Tibial nerve (tissue), 4 donors: ENCODE measurements at places on chromosomes 4 and X. TPM values are rescaled to one million over a fixed set of nuclear protein-coding genes. Genes with fewer than 3 reads are reported as not detected.

DNA sequence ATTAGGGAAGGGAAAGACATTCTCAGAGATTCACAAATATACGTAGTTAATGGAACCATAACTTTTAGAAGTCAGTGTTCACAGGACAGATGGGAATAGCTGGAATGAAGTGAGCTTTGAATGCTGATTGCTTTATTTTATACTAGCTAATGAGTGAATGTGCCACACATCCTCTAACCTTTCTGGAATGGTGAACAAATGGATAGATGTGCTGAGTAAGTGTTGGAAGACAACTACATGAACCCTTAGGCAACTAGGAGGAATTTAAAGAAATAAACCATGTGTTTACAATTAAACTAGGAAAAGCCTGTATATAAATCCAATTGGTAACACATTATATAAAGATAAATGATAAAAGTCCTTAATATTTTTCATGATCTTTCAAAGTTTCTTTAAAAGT, 91.6 kb upstream of the LIMCH1 start:
- no peaks in the 10 kb centered on the region for H3K36me3 ChIP-seq
- H3K4me3 ChIP-seq, result no peak overlapping the region
- no peak for DNase-seq
- no peaks in the 10 kb centered on the region for H3K27me3 ChIP-seq
- no peak overlapping the region for H3K27ac ChIP-seq

GRCh38 chrX:41100200-41100599, 15.0 kb downstream of the USP9X start:
- H3K27me3 ChIP-seq, result no peaks in the 10 kb centered on the region
- H3K27ac ChIP-seq, result no peak overlapping the region
- H3K4me3 ChIP-seq, result no peak overlapping the region
- no peak for DNase-seq

GRCh38 chrX:16839852-16840460, 30.2 kb downstream of the RBBP7 start:
- no peak overlapping the region for H3K27ac ChIP-seq
- no peaks in the 10 kb centered on the region for H3K36me3 ChIP-seq
- DNase-seq, result no peak
- H3K27me3 ChIP-seq, result no peaks in the 10 kb centered on the region
- no peak overlapping the region for H3K4me3 ChIP-seq

DNA sequence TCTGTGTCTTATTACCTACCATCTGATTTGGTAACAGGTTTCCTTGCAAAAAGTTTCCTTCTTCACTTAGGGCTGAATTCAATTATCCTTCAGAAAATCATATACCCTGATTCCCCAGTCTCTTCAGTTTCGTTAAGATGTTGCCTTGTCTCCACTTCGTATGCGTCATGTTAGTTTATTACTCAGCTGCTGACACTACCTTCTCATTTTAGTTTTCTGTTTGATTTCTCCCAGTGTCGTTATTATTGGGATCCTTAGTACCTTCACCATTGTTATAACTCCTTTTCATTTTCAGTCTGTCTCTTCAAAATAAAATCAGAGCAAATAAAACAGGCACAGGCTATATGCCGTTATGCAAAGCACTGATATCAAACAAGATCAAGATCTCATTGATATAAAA, 87.5 kb upstream of the RBPJ start:
- H3K4me1 ChIP-seq, result no peaks in the 10 kb centered on the region
- H3K36me3 ChIP-seq, result no peaks in the 10 kb centered on the region
- H3K27me3 ChIP-seq, result no peaks in the 10 kb centered on the region
- H3K27ac ChIP-seq, result no peak overlapping the region

- peaks cover 20% of the 10 kb centered on the region for H3K27me3 ChIP-seq
- no peaks in the 10 kb centered on the region for H3K36me3 ChIP-seq
- H3K4me1 ChIP-seq, result no peaks in the 10 kb centered on the region
- DNase-seq, result peak; percentile 8
- H3K27ac ChIP-seq, result peak overlapping the region; percentile 78
- H3K4me3 ChIP-seq, result no peak overlapping the region
These were observed 7.3 kb downstream of the PLP1 start for GRCh38 chrX:103783971-103784370.

GRCh38 chr4:138178566-138178965, 63.6 kb downstream of the SLC7A11 start:
- peaks cover 14% of the 10 kb centered on the region for H3K4me1 ChIP-seq
- no peak for DNase-seq
- no peak overlapping the region for H3K4me3 ChIP-seq
- no peak overlapping the region for H3K27ac ChIP-seq
- H3K27me3 ChIP-seq, result no peaks in the 10 kb centered on the region
- no peaks in the 10 kb centered on the region for H3K36me3 ChIP-seq

GRCh38 chrX:72280321-72280845, 3.3 kb upstream of the RPS4X start:
- no peak overlapping the region for H3K4me3 ChIP-seq
- H3K36me3 ChIP-seq, result no peaks in the 10 kb centered on the region
- peaks cover 5% of the 10 kb centered on the region for H3K4me1 ChIP-seq
- no peak overlapping the region for H3K27ac ChIP-seq
- DNase-seq, result no peak

DNA sequence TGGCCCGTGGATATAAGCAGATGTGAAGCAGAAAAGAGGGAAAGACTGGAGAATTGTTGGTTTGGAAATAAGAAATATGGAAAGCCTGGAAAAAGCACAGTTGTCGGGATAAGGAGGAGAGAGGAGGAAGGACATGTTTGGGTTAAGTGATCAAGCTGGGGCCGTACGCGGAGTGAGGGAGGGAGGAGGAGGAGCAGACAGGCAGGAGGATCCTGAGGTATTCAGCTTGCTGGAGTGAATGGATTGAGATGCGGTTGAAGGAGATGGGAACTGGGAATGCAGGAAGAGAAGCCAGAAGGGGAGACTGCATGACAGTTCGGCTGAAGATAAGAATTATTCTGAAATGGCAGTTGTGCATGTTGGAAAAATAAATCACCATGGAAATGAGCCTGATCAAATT, 21.2 kb downstream of the ZFP42 start:
- DNase-seq, result no peak
- no peaks in the 10 kb centered on the region for H3K36me3 ChIP-seq
- H3K4me3 ChIP-seq, result no peak overlapping the region
- no peaks in the 10 kb centered on the region for H3K27me3 ChIP-seq

GRCh38 chrX:13750812-13751211, 16.3 kb downstream of the OFD1 start:
- no peak overlapping the region for H3K4me3 ChIP-seq
- H3K4me1 ChIP-seq, result no peaks in the 10 kb centered on the region
- no peaks in the 10 kb centered on the region for H3K36me3 ChIP-seq
- no peak for DNase-seq
- H3K27ac ChIP-seq, result no peak overlapping the region

- DNase-seq, result no peak
- no peak overlapping the region for H3K4me3 ChIP-seq
- H3K27me3 ChIP-seq, result no peaks in the 10 kb centered on the region
These were observed 24.2 kb downstream of the FNIP2 start for GRCh38 chr4:158793021-158793420.

DNA sequence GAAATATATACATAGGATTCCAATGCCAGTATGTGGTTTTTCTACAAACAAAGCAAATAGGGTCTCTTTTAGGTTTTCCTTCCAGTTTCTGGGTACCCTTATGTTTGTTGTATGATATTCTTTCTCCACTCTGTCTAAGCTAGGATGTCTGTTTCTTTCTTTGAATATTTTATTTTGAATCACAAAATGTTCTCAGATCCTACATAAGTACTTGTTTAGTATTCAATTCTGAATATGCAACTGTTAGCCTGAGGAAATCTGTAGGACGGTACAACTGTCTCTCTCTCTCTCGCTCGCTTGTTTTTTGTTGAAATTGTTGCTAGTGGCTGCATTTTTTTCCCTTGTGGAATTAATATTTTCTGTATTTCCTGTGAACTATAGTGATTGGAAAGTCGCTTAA, 163.2 kb downstream of the CCSER1 start:
- no peaks in the 10 kb centered on the region for H3K36me3 ChIP-seq
- no peaks in the 10 kb centered on the region for H3K27me3 ChIP-seq
- no peak overlapping the region for H3K27ac ChIP-seq
- H3K4me1 ChIP-seq, result no peaks in the 10 kb centered on the region

GRCh38 chr4:947491-947971, 15.3 kb downstream of the TMEM175 start:
- no peak overlapping the region for H3K27ac ChIP-seq
- H3K4me1 ChIP-seq, result no peaks in the 10 kb centered on the region
- no peak overlapping the region for H3K4me3 ChIP-seq
- no peaks in the 10 kb centered on the region for H3K36me3 ChIP-seq
- H3K27me3 ChIP-seq, result no peaks in the 10 kb centered on the region
- no peak for DNase-seq

DNA sequence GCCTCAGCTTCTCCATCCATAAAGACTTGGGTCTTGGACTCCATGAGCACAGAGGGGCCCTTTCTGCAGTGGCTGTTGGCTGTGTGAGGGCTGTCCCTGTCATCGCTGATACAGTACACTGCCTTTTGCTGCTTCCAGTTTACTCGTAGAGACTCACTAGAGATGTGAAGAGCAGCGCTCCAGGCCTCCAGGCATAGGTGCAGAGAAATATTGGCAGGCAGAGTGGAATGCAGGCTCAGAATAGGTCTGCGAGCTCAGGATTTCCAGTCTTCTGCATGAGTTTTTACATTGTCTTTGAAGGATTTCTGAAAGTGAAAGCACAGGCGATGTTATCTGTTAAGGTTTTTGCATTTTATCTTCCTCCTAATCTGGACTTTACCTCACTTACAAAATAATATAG, 97.4 kb downstream of the AASDH start:
- H3K4me1 ChIP-seq, result no peaks in the 10 kb centered on the region
- no peak overlapping the region for H3K4me3 ChIP-seq
- no peak for DNase-seq

GRCh38 chrX:48897157-48897624, 377 bp downstream of the TIMM17B start:
- no peaks in the 10 kb centered on the region for H3K36me3 ChIP-seq
- peaks cover 8% of the 10 kb centered on the region for H3K4me1 ChIP-seq
- H3K27me3 ChIP-seq, result no peaks in the 10 kb centered on the region
- peak; percentile 61 for DNase-seq
- peak overlapping the region; percentile 90 for H3K27ac ChIP-seq

GRCh38 chr4:104930298-104930697, 216.4 kb upstream of the TET2 start:
- H3K4me3 ChIP-seq, result no peak overlapping the region
- no peaks in the 10 kb centered on the region for H3K4me1 ChIP-seq
- no peak overlapping the region for H3K27ac ChIP-seq
- no peak for DNase-seq
- H3K27me3 ChIP-seq, result no peaks in the 10 kb centered on the region

DNA sequence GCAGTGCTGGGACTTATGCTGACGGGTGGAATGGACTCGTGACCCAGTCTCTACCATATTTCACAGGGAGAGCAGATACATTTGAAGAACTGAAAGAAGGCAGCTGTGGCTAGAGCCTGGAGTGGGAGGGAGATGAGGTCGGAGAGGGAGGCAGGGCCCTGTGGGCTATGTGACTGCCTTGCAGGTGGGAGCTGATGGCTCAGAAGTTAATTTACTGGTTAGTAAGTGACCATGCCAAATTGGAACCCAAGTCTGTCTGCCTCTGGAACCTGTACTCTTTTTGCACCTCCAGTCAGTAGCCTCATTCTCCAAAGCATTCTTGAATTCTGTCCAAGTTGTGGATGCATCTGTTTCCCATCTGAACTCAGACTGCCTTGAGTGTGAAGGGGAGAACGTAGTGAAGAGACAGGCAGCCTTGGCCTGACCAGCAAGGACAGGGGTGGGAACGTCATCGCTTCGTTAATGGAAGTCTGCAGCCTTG, 92.3 kb downstream of the REPS2 start:
- H3K4me1 ChIP-seq, result no peaks in the 10 kb centered on the region
- peaks cover 5% of the 10 kb centered on the region for H3K27me3 ChIP-seq
- H3K4me3 ChIP-seq, result no peak overlapping the region
- no peaks in the 10 kb centered on the region for H3K36me3 ChIP-seq
- no peak overlapping the region for H3K27ac ChIP-seq
- no peak for DNase-seq

- no peaks in the 10 kb centered on the region for H3K27me3 ChIP-seq
- DNase-seq, result no peak
- H3K4me3 ChIP-seq, result no peak overlapping the region
- no peaks in the 10 kb centered on the region for H3K4me1 ChIP-seq
- no peaks in the 10 kb centered on the region for H3K36me3 ChIP-seq
- H3K27ac ChIP-seq, result no peak overlapping the region
These were observed 507.0 kb downstream of the PPARGC1A start for GRCh38 chr4:23382879-23383278.

- H3K27ac ChIP-seq, result no peak overlapping the region
- H3K36me3 ChIP-seq, result no peaks in the 10 kb centered on the region
- no peaks in the 10 kb centered on the region for H3K27me3 ChIP-seq
- no peak for DNase-seq
These were observed 603.7 kb downstream of the GRXCR1 start for GRCh38 chr4:43496188-43496587.

GRCh38 chr4:118776157-118776954, 59.6 kb downstream of the SEC24D start:
- no peaks in the 10 kb centered on the region for H3K27me3 ChIP-seq
- no peak overlapping the region for H3K27ac ChIP-seq
- H3K4me1 ChIP-seq, result peaks cover 46% of the 10 kb centered on the region
- H3K4me3 ChIP-seq, result no peak overlapping the region
- DNase-seq, result no peak
- H3K36me3 ChIP-seq, result no peaks in the 10 kb centered on the region

ENPEP gene
- 3.7 TPM for total RNA-seq

ADH1B gene
- total RNA-seq, result 1,575 TPM

GABRG1 gene
- 9.4 TPM for total RNA-seq

GYPB gene
- total RNA-seq, result not detected

DUSP9 gene
- total RNA-seq, result not detected

ASB11 gene
- total RNA-seq, result not detected

SOX3 gene
- total RNA-seq, result not detected

ARSJ gene
- total RNA-seq, result 2.3 TPM

TMEM128 gene
- 13.3 TPM for total RNA-seq

ADGRG4 gene
- not detected for total RNA-seq

SSX4B gene
- not detected for total RNA-seq

SPANXA2 gene
- not detected for total RNA-seq

CD38 gene
- total RNA-seq, result 3.0 TPM
